ENCODE measurements at places on chromosomes 7 and 10.

GRCh38 chr10:113617086-113617485 lies 46.8 kb downstream of the NRAP start:
- no peak for DNase-seq

DNA sequence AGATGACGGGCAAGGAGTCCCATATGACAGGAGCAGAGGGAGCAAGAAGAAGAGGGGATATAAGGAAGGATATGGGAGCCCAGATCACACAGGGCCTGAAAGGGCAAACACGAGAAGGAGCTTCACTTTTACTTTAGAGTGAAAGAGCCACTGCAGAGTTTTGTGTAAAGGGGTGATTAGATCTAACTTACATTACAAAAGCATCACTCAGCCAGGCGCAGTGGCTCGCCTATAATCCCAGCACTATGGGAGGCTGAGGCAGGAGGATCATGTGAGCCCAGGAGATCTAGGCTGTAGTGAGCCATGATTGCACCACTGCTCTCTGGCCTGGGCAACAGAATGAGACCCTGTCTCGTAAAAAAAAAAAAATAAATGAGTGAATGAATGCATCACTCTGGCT lies 91.1 kb downstream of the MPP7 start:
- DNase-seq: no peak

- DNase-seq: no peak
Measured at GRCh38 chr7:40780460-40780859, 645.7 kb downstream of the SUGCT start.

DNA sequence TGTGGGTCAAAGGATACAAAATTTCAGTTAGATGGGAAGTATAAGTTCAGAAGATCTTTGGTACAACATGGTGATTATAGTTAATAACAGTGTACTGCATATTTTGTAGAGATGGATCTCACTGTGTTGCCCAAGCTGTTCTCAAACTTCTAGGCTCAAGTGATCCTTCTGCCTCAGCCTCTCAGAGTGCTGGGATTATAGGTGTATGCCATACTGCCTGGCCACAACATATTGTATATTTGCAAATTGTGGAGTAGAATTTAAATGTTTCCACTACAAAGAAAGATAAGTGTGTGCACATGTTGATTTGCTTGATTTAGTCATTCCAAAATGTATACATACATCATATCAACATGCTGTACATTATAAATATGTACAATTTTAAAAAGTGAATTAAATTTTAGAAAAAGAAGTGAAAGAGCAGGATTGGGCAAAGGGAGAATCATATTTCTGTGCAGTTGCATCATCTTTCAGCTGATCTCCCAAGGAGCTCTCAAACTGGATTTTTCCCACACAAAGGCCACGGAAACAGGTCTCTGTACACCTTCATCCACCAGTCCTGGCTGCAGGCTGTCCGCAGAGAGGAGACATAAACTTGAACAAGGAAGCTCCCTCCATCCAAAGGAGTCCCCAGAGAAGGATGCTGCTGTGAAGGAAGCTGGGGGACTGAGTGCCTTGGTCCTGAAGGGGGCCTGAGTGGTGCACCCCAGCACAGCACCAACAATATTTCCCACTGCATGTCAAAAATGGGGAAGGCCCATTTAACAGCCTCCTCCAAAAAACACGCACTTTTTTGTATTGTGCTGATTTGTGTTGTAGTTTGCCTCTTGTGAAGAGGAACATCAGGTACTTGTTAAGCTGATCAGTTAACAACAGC lies 217.1 kb upstream of the GHITM start:
- no peak for DNase-seq

DNA sequence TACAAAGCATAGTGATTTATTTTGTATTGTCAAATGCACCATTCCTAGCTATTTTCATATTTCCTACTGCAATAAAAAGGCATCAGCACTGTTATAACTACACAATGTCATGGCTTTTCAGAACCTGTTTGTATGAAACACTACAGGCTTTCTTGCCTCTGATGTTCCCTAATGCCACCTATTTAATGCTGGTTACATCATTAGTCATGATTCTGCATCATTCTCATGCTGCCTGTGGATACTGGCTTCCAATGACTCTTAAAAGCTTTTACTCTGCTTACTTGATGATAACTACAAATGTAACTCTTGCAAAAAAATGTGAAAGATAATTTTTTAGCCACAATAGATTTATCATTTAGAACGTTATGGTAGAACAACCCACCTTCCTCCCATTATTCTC lies 529.4 kb downstream of the HTR7 start:
- DNase-seq: no peak

DNA sequence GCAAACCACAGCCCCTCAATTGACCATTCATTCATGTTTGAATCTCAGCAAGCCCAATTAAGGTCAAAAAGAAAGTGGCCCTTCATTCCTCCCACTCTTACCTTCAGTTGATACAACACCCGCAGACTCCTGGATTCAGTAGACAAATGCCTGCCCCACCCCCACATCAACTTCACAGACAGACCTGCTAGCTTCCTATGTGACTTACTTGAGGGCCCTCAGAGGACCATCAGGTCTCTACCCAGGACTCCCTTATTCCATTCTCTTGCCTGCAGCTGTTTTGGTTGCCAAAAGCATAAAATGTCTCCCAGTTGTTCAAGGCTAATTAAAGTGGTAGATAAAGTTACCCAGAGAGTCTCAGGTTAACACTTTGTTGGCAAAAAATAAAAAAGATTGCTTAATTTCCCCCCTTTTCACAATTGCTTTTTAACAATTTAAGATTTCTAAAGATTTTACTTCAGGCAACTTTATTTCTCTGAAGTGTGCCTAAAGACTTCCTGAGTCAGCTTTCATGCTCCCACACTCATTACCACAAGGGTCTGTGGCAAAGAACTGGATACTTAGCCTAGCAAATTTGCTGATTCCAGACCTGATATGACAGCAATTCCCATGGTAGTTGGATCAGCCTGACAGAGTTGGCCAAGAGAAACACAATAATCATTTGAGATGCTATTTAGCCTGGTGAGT lies 3.3 kb upstream of the MTERF1 start:
- DNase-seq: no peak

GRCh38 chr10:88179831-88180230 lies 316.4 kb downstream of the PTEN start:
- no peak for DNase-seq

DNA sequence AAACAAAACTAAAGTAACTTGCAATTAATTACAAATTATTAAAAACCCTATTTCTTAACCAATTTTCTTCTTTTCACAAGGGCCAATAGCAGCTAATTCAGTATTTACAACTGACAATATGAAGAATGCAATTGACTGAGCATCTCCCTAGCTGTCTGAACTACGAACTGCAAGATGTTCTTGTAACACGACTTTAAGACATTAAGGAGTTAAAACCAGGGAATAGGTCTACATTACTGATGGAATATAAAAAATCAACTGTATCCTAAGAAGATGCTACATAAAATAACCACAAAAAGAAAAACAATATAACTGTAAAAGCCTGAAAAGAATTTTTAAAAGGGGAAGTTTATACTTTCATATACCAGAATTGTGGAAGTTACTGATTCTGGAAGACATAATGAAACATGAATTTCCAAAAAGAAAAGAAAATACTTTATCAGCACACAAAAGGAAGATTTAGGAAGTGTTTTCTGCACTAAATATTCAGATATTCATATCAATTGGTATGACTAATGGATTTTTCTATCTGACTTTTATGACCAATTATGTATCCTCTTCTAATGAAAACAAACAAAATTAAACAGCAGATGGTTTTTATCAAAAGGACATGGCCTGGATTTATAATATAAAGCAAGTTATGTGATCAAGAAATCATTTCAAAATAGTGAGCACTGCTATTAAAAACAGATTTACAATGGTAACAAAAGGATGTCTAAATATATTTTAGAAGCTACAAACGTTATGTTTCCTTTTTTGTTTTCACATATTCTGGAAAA lies 1.6 kb downstream of the GPR22 start:
- DNase-seq: no peak

DNA sequence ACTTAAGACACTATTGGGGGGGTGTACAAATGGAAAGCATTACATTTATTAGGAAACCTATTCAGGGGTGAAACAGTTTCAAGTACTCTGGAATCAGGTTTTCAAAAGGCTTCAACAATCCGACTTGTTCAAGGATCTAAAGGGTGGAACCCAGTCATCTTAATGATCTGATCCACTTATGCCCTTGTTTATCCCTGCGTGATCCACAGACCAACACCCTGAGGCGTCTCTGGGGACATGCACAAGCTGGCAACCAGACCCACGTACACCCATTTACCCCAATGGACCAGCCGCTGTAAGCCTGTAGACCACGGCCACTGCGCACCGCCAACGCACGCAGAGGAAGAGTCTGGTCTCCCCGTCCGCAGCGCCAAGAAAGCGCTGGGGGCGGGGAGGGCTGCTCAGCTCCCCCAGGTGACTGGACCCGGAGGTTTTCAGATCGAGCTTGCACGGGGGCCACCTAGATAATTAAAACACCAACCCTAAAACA lies 13.4 kb downstream of the HNRNPF start:
- no peak for DNase-seq

DNA sequence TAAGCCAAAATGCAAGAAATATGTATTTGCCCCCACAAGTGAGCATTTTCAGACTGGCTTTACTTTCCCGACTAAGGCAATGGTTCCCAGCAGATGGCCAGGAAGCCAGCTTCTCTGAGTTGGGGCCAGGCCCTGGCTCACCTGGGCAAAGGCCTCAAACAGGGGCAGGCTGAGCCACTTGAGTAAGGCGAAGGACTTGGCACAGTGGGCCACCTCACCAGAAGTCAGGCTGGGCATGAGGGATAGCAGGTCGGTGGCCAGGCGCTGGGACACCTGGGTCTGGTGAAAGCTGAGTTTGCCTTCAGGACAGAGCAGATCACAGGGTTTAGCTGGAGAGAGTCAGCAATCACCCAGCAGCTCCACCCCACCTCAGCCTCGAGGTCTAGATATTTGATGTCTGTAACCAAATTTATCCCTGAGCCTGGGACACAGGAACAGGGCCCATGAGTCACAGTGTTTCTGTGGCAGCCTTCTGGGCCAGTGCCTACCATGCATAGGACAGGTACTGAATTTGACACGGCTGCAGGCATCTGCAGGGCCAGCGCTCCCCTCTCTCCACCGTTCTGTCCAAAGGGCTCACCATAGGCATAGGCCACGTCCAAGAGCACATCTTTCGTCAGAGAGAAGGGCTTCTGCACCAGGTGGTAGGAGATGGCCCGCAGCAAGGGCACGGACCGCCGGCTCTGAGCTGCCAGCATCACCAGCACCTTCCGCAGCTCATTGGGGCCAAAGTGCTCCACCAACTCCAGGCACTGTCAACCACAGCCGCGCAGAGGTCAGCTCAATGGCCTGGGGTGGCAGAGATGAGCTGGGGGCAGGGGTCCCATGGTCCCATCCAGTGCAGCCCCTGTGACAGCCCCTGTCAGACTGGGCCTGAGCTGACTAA lies 7.3 kb downstream of the TBRG4 start:
- DNase-seq: no peak

DNA sequence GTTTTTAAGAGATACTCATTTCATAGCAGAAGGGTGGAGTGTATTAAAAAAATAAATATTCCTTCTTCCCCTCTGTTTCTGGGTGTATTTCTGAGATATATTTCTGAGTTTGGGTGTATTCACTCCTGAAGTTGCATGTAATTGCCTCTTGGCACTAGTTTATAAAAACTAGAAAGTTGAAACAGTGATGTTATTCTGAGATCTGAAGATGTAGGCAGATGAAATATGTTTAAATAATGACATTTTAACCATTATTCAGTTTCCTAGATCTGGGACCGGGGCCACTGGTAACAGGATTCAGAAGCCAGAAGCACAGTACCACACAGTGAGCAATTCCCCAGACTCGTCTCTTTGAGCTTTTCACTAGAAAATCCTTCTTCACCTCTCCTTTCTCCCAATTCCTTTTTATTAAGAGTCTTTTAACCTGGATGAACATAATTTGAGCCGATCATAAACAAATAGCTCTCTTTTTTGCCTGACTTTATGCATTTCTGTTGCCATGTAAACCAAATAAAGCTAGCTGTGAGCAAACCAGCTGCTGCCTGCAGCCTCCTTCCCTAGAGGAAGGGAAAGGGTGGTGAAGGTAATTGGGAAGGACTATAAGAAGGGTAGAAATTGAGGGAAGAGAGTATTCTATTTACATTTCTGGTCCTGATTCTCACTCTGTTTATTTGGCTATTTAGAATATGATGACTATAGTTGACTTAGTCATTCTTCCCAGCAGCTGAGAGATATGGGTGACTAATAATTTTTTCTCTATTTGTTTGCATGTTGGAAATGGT lies 101.8 kb upstream of the STRIP2 start:
- no peak for DNase-seq

GRCh38 chr10:65845916-65846315 lies 1079.9 kb upstream of the LRRTM3 start:
- no peak for DNase-seq

GRCh38 chr7:156999958-157000726 lies 10.3 kb downstream of the MNX1 start:
- DNase-seq: no peak

DNA sequence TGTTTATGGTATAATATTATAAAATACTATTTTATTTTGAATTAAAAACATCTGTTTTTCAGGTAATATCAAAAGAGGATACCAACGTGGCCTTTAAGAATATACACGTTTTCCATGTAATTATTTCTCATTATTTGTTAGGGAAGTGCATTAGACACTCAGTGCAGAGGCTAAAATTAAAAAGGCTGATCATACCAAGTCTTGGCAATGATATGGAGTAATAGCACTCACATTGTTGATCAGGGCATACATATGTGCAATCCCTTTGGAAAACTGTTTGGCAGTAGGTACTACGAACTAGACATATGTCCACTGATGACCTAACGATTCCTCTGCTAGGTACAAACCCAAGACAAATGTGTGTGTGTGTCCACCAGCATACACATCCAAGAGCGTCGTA lies 20.7 kb upstream of the VIPR2 start:
- no peak for DNase-seq

DNA sequence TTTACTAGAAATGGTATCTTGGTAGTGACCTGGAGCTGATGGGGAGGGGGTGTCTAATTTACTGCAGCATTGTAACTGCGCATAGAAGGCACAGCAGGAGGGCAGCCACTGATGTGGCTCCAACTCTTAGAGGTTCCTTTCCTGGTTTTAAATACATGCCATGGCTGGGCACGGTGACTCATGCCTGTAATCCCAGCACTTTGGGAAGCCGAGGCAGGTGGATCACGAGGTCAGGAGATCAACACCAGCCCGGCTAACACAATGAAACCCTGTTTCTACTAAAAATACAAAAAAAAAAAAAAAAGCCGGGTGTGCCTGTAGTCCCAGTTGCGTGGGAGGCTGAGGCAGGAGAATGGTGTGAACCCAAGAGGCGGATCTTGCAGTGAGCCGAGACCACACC lies 19.2 kb upstream of the SEC61G start:
- no peak for DNase-seq

DNA sequence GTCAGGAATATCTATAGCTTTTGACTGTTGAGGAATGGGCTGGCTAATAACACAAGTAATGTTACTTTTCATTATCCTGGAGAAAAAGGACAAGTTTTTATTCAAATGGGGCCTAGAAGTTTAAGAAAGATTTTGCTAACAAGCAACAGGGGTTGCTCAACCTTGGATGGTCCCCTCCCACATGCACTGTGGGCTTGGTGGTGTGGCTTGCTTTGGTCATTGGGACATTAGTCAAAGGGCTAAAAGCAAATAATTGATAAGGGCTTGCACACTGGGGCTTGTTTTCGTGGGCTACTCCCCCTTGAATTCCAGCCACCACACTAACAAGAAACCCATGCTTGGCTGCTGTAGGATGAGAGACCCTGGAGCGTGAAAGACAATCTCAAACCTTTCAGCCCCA lies 127.6 kb downstream of the JCAD start:
- DNase-seq: no peak

GRCh38 chr7:96023387-96023786 lies 251.0 kb downstream of the DYNC1I1 start:
- DNase-seq: no peak
